KG1 (cell line): ENCODE measurements at places on chromosomes 13 and 19.

DNA sequence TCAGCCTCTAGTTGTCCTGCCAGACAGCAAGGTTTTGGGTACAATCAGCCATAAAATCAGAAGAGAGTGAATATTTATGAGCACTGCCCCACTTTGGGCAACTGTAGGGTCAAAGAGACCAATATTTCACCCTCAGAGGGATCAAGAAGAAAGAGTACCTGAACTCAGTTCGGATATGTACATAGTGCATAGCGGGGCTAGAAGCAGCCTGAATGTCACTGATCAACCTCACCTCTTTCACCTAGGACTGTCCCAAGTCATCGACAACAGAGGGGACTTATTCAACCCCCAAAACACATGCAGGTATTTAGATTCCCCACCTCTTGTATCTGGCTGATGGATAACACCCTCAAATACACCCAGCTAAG lies 446.9 kb downstream of the COG6 start:
- no peak for DNase-seq

DNA sequence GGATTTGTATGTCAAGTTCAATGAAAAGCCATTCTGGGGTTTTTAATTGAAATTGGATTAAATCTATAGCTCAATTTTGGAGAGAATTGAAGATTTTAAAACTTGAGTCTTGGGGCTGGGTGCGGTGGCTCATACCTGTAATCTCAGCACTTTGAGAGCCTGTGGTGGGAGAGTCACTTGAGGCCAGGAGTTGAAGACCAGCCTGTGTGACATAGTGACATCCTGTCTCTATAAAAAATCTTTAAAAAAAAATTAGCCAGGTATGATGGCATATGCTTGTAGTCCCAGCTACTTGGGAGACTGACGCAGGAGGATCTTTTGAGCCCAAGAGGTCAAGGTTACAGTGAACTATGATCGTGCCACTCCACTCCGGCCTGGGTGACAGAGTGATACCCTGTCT lies 41.2 kb downstream of the VAV1 start:
- DNase-seq, result no peak

DNA sequence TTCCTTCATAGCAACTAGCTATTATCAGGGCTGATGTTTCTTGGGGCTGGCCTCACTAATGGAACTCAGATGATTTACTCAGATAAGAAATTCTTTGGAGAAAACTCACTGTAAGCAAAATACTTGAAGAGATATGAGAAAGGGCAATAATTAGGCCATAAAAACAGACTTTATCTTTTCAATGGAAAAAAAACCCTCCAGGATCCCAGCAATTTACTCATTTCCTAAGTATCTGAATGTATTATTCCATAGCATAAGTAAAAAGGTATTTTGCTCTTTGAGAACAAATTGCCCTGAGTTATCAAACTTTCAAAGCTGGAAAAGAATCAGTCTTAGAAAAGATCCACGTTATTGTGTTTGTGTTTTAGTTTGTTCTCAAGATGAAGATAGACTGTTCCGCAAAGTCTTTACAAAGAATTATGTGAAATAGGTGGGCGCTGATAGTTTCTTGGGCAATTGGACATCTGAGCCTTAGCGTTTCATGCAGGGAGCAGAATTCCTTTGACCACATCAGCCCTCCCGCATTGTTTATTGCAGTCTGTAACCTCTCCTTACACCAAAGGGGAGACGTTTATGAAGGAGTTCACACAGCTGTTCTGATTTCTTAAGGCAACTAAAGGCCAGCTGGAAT lies 29.1 kb upstream of the CSNK1A1L start:
- no peak for DNase-seq

- no peak for DNase-seq
Measured at GRCh38 chr13:71645467-71645866, 221.5 kb downstream of the DACH1 start.

- no peak for DNase-seq
Measured at GRCh38 chr13:42398533-42398932, 126.6 kb downstream of the AKAP11 start.

DNA sequence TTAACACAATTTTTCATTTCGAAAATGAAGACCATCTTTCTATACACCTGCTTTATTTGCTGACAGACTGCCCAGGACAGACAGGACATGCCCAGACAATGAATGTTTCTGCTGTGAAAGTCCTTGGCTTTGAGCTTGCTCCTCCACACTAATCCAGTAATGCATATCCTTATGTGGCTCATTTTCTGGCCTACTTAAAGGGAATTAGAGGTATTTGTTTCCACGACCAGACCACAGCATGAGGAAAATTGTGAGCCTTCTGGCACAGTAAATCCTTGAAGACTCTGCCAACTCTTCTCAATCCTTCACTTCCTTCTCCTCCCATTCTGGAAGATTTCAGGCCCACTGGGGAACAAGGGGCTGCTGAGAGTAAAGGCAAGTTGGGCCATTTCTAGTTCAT lies 25.7 kb downstream of the CCDC70 start:
- DNase-seq, result no peak

- DNase-seq, result no peak
Measured at GRCh38 chr13:50592412-50593155, 250.9 kb downstream of the DLEU7 start.

GRCh38 chr13:21698817-21699679 lies 28.2 kb downstream of the FGF9 start:
- no peak for DNase-seq

GRCh38 chr19:51552996-51553725 lies 17.9 kb upstream of the ZNF175 start:
- peak; percentile 29 for DNase-seq

- no peak for DNase-seq
Measured at GRCh38 chr19:49801401-49801888, 11.6 kb downstream of the FUZ start.

GRCh38 chr13:79655509-79655908 lies 174.6 kb downstream of the NDFIP2 start:
- DNase-seq, result no peak

DNA sequence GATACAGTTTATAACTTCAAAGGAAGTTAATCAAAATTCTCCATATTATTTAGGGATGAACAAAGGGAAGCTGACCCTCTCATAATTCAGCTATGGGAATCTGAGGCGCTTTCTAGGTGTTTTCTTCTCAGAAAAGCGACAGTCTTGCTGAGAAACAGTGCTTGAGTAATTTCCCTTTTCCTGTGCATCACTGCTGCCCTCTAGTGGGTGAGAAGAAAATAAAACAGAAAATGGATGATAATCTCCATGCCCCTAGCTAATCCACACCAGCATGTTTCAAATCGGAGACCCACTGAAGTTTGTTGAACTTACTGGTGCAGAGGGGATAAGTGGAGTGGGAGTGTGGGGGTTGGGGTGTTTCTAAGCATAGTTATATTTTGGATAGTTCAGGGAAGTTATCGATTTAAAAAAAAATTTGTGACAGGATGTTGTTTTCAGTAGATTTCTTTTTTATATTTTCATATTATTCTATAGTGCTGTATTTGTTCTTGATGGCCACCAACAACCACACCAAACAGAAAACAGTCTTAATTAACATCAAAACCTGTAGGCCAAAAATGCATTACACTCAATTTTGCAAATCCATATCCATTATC lies 21.4 kb downstream of the LCP1 start:
- DNase-seq, result peak; percentile 43
